Activated CD4-positive, alpha-beta T cell treated with anti-CD3 and anti-CD28 coated beads, Interleukin-2, amount 10 ng/mL, durations not matched to agents 24 days and 14 days (primary cell): ENCODE measurements at places on chromosomes 7 and 10. TPM values are rescaled to one million over a fixed set of nuclear protein-coding genes. Genes with fewer than 3 reads are reported as not detected.

- DNase-seq, result no peak
Observed at GRCh38 chr10:34437906-34438305, 377.2 kb downstream of the PARD3 start.

HMX3 gene
- total RNA-seq, result not detected in 2 replicates

- DNase-seq, result no peak
Observed at GRCh38 chr10:84608126-84608525, 279.7 kb downstream of the CCSER2 start.

DNA sequence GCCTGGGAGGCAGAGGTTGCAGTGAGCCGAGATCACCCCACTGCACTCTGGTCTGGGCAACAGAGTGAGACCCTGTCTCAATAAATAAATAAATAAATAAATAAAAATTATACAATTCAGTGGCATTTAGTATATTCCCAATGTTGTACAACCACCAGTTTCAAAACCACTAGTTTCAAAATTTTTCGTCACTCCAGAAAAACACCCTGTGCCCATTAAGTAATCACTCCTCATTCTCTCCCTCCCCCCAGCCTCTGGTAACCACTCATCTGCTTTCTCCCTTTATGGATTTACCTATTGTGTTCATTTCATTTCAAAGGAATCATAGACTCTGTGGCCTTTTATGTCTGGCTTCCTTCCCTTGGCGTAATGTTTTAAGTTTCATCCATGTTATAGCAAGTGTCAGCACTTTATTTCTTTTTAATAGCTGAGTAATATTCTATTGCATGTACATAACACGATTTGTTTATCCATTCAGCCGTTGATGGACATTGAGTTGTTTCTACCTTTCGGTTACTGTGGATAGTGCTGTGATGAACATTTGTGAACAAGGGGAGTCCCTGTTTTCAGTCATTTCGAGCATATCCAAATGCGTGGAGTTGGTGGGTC, 29.4 kb upstream of the GOLGA7B start:
- DNase-seq, result no peak

DNA sequence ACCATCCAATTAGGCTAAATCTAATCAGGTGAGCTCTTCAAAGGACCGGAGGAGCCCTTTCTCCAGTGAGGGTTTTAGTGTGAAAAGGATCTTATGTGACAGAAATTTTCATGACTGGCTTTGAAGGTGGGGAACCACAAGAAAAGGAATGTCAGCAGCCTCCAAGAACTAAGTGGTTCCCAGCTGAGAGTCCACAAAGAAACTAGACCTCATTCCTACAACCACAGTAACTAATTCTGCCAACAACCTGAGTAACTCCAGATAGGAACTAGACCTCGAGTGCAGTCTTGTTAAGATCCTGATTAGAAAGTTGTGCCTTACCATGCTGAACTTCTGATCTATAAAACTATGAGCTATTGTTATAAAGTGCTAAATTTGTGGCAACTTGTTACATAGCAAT, 51.3 kb downstream of the PCLO start:
- DNase-seq, result no peak

DNA sequence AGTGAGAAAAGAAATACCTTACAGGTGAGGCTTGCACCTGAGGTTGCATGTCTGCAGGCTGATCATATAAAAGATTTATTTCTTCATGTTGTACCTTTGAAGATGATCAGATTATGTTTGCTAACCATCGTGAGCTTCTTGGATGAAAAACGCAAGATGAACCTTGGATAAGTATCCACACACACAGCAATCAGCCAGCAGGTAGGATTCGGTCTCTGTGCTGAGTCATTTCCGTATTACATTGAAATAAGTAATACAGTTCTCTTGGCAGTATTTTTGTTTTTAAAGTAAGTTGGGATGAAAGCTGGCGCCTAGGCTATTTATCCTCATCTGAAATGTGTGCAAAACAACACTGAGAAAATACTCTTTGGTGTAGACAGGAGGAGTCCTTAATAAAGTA, 109.0 kb upstream of the PRKCQ start:
- no peak for DNase-seq

MKLN1 gene
- total RNA-seq, result 38.3 and 38.8 TPM in 2 replicates

PIK3AP1 gene
- 9.6 and 11.7 TPM in 2 replicates for total RNA-seq
